Effector CD4-positive, alpha-beta T cell (primary cell): ENCODE measurements at places on chromosomes 1 and 21.

DNA sequence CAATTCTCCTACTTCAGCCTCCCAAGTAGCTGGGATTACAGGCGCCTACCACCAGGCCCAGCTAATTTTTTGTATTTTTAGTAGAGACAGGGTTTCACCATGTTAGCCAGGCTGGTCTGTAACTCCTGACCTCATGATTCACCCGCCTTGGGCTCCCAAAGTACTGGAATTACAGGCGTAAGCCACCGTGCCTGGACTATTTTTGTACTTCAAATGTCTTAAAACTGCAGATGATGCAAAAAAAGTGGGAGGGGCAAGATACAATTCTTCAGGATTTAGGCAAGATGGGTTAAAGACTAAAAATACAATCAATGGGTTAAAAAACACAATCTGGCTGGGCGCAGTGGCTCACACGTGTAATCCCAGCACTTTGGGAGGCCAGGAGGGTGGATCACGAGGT lies 4.7 kb downstream of the SCAF4 start:
- no peak for DNase-seq

- no peak for DNase-seq
Measured at GRCh38 chr1:110606657-110607535, 738 bp upstream of the KCNA2 start.

DNA sequence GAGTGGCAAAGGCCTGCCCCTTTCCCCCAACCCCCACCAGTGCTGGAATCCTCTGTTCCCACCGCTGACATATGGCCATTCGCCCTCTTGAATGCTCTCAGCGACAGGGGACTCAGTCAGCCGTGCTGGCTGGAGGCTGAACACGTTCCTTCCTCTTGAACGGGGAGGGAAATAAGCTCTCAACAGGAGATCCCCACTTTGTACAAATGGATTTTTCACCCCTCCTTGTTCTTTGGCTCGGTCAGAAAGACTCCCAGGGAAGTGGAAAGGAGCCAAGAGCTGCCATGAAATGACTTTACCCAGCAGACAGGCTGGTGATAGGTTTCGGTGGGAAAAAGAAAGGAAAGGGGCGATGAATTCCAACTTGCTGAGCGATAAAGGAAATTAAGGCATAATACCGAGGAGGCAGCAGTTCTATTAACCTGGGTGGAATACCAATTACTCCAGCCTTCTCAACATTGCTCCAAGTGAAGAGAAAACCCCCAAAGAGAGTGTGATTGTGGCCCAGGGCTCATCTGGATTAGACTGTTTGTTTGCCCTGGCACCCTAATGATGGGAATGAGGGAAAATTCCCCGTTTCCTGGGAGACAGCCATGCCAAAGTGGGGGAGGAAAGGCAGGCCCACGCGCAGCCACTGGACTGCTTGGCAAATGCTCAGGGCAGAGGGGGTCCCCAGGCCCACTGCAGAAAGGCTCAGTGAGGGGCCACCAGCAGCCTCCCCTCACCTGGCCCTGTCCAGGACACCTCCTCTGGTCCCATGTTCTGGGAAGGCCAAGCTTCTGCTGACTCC lies 23.9 kb downstream of the LRP8 start:
- no peak for DNase-seq

GRCh38 chr1:226946285-226946684 lies 6.2 kb downstream of the COQ8A start:
- no peak for DNase-seq

DNA sequence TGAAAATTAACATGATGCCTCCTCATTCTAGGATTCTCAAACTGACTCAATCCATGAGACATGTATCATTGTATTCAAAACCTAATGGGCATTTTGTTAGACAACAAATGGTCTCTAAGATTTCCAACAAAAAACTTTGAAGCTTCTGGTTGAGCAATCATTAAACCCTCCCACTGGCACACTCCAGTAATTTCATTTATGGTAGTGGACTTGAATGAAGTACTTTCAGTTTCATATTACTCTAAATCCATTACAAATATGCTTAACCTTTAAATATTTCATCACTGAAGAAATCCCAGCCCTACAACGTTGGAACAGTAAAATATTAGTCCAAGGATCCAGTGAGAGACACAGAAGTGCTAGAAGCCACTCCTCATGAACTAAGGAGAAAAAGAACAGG lies 43.5 kb downstream of the GBP6 start:
- no peak for DNase-seq

DNA sequence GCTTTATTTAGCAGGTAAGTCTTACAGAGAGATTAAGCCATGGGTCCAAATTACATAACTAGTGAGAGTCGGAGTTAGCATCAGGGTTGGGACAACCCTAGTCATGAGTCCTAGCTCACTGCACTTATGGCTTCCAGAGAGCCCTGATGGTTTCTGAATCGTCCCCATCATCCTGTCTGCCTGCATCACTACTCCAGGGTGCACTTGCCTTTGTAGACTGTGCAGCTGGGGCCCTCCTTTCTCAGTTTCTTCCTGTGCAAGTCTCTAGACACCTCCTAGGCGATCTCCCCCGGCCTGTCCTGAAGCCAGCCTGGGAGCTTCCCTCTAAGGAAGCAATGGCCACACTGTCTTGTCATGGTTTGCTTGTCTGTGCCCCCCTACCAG lies 37.1 kb downstream of the KIAA0040 start:
- DNase-seq = no peak

DNA sequence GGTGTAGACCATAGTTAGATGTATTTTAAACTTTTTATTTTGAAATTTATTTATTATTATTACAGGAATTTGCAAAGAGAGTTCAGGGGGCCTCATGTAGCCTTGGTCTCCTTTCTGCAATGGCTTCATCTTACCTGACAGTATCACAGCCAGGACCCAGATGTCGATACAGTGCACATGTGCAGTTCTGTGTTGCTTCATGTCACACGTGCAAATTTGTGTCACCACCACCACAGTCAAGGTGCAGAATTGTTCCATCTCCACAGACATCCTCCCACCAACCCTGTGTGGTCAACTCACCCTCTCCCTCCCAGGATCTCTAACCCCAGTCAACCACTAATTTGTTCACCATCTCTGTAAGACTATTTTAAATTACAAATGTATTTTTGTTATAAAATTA lies 184.5 kb downstream of the CAMTA1 start:
- DNase-seq = no peak

GRCh38 chr21:39077876-39078275 lies 105.4 kb downstream of the PSMG1 start:
- DNase-seq = no peak

GRCh38 chr1:204979891-204980649 lies 62.9 kb upstream of the CNTN2 start:
- no peak for DNase-seq

DNA sequence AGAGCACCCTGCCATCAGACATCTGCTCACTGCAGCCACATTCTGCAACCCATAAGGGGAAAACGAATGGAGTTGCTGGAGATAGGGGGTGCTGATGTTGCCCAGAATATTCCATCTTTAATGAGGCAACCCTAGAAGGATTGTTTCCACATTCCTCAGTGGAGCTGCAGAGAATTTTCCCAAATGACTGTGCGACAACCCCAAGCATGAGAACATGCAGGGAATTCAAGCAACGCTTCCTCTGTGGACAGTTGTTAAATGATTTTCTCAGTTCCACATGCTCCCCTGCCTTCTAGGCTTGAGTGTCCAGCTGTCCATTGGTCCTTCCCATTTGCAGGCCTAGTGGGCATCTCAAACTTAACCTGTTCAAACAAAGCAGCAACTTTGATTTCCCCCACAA lies 20.5 kb upstream of the UBL4B start:
- no peak for DNase-seq

DNA sequence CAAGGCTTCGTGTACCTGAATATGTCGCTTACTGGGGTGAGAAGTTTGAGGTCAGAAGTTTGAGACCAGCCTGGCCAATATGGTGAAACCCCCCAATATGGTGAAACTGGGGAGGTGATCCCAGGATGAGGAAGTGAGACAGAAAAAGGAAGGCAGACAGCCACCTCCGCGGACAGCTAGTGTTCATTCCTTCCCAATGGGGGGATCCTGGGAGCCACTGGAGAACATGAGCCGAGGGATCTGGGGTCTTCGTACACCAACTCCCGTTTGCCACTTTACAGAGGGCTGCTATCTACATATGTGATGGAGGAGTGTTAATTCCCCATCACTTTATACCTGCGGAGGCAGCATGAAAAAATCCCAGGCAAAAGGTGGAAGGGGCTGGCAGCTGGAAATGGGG lies 19.6 kb upstream of the IFFO2 start:
- no peak for DNase-seq

DNA sequence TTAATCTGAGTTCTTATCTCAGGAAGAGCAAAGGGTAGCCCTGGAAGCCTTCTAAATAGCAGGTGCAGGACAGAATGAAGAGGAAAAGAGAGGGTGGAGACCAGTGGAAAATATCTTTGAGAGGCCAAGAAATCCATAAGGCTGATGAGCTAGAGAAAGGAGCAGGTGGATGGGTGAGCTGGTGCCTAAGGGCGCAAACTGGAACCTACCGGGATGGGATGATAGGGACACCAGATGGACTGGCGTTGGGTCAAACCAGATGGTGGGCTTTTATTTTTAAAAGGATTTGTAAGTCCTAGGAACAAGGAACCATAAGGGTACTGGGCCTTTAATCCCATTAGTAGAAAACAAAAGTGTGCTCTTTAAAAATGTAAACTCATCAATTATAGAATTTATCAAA lies 59.7 kb downstream of the RGL1 start:
- no peak for DNase-seq

- no peak for DNase-seq
Measured at GRCh38 chr1:222288053-222288452, 259.9 kb downstream of the HHIPL2 start.

DNA sequence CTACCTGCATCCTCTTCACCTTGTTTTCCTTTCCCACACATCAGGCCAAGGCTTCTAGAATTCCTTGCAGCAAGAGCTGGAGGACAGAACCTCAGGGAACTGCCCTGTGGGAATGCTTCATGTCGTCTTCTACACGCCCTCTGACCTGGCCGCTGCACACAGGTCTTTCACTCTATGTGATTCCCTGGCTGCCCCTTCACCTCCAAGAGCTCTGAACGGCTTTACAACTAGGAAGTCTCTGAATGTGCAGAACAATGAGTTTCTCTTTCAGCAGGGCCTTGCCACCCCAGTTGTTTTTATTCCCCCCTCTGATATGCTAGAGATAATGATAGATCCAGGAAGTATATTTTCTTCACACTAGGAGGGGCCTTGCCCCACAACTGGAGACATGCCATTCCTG lies 142.6 kb downstream of the CLIC6 start:
- no peak for DNase-seq

GRCh38 chr1:175095978-175096607 lies 28.5 kb downstream of the TNN start:
- no peak for DNase-seq

DNA sequence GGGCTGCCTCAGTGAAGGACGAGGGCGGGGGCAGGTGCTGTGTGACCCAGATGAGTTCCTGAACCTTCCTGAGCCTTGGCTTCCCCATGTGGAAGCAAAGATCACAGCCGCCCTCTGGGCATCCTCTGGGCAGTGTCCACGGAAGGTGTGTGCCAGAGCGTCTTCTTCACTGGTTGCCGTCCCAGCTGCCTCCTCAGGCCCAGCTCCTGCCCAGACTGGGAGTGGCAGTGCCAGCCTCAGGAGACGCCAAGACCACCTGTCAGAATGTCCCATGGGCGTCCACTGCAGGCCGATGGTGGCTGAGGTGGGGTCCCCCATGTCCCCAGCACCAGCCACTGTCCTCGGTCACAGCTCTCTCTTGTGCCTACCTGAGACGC lies 10.2 kb downstream of the ARHGEF16 start:
- no peak for DNase-seq

DNA sequence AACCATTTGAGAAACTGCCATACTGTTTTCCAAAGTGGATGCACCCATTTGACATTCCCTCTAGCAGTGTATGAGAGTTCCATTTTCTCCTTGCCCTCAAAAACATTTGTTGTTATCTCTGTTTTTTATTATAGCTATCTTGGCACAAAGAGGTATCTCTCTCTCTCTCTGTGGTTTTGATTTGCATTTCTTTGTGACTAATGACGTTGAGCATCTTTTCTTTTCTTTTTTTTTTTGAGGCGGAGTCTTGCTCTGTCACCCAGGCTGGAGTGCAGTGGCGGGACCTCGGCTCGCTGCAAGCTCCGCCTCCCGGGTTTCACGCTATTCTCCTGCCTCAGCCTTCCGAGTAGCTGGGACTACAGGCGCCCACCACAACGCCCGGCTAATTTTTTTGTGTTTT lies 17.4 kb upstream of the ZMYM6 start:
- DNase-seq = no peak

GRCh38 chr1:37919277-37919676 lies 27.6 kb downstream of the INPP5B start:
- DNase-seq = no peak

DNA sequence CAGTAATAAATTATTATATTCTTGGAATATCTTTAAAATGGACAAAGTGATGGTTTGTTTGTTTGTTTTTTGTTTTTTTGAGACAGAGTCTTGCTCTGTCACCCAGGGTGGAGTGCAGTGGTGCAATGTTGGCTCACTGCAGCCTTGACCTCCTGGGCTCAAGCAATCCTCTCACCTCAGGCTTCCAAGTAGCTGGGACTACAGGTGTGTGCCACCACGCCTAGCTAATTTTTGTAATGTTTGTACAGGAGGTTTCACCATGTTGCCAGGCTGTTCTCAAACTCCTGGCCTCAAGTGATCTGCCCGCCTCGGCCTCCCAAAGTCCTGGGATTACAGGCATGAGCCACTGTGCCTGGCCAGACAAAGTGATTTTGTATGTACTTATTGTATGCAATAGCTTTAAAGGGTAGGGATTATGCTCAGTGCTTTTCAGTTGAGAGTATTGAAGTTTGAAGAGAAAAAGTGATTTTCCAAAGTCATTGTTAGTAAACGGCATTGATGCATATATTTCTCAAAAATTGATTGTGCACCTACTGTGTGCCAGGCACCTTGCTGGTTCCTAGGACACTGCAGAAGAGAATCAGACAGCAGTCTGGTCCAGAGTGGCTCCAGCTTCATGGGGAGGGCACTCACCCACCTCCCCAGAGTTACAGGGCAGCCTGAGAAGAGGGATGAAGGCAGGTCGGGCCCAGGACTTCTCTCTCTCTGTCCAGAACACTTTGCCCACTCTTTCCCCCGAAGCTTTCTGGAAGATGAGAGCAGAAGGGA lies 34.2 kb upstream of the TTC22 start:
- DNase-seq = no peak

GRCh38 chr1:32702599-32703478 lies at the start of gene SYNC:
SYNC (minus strand) TSS chr1:32702770; CDS start chr1:32702660, 110 bp downstream.
- DNase-seq = no peak

GRCh38 chr21:39637197-39637970 lies 24.6 kb downstream of the B3GALT5 start:
- DNase-seq = no peak

GRCh38 chr1:201562257-201562656 lies 23.3 kb downstream of the NAV1 start:
- DNase-seq = no peak

- DNase-seq = no peak
Measured at GRCh38 chr1:160739098-160739511, at the start of gene SLAMF7. SLAMF7 (plus strand) TSS chr1:160739247; CDS start chr1:160739302, 55 bp downstream.

- no peak for DNase-seq
Measured at GRCh38 chr1:101137144-101138126, 99.4 kb upstream of the S1PR1 start.

GRCh38 chr1:147892216-147892615 lies 10.4 kb upstream of the GJA8 start:
- no peak for DNase-seq
